Activated T-helper 2 cell treated with anti-CD3 and anti-CD28 coated beads, Interferon-gamma antibody, Interleukin-2, Interleukin-4, amounts not matched to agents 10 μg/mL and 5 μg/mL and 100 μg/mL, durations not matched to agents 14 hours and 24 hours and 36 hours (primary cell): ENCODE measurements at places on chromosomes 16 and 17. TPM values are rescaled to one million over a fixed set of nuclear protein-coding genes. Genes with fewer than 3 reads are reported as not detected.

GRCh38 chr17:57959929-57960328, 4.7 kb upstream of the CUEDC1 start:
- DNase-seq, result no peak

- no peak for DNase-seq
Measured at GRCh38 chr16:56068314-56068713, 123.0 kb upstream of the GNAO1 start.

GRCh38 chr16:13106464-13106863, 205.1 kb downstream of the SHISA9 start:
- no peak for DNase-seq

- DNase-seq, result no peak
Measured at GRCh38 chr17:48645639-48646182, 19.6 kb upstream of the HOXB9 start.

DNA sequence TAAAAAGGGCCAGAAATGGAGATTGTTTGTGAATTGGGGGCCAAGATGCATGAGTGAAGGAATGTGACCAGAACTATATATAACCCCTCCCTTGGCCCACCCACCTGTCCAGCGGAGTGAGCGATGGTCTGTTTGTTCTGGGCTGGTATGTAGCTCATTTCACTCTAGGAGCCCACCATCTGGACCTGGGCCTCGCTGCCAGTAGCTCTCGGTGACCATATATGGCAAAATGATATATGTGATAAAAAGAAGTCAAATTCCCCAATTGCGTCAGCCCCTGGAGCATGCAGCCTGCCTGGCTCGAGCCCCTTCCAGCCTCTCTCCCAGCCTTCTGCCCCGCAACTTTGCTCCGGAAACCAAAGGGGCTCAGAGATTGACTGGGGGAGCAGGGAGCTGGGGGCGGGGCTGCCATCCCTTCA, 47.3 kb downstream of the CCDC42 start:
- DNase-seq, result no peak

- DNase-seq, result no peak
Measured at GRCh38 chr17:35705705-35706104, 25.7 kb upstream of the RASL10B start.

- DNase-seq, result peak; percentile 82
Measured at GRCh38 chr17:44385287-44386181, 3.9 kb downstream of the ITGA2B start.

The NKD1 gene
- 0.96 and 1.8 TPM in 2 replicates for total RNA-seq

The CHMP1A gene
- 80.0 and 89.0 TPM in 2 replicates for total RNA-seq

The CDK12 gene
- total RNA-seq, result 83.9 TPM in 2 replicates

The TM4SF5 gene
- not detected in 2 replicates for total RNA-seq
